ENCODE measurements at places on chromosomes 2 and 18. TPM values are rescaled to one million over a fixed set of nuclear protein-coding genes. Genes with fewer than 3 reads are reported as not detected.

MOGAT1 gene
- total RNA-seq = not detected

ANKRD30B gene
- total RNA-seq = 0.50 TPM

UGT1A3 gene
- total RNA-seq = not detected

ERCC3 gene
- 39.4 TPM for total RNA-seq

Data from smooth muscle cell of trachea (primary cell).